ENCODE measurements at places on chromosomes 16 and 17.
A peak's percentile ranks its signal among the peaks of the same experiment; 100 is the strongest.

DNA sequence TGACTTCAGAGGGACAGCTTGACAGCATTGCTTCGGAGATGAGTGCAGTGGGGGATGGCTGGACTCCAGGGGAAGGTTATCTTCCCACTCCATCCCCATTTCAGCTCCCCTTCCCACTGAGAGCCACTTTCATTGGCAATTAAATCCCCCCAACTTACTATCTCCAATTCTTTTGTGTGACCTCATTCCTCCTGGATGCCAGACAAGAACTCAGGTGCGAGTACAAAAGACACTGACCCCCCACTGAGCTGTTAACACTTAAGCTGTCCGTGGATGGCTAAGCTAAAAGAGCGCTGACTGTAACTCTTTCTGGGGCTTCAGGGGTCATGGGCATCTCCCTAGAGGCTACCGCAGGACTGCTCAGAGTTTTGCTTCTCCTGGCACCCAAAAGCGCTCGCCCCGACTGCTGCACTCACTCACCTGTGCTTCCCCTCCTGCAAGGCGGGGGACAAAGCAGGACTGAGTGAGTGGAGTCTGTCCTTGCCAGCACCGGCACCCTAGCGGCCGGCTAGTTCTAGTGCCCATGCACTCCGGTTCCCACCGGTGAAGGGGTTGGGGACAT, 44.8 kb upstream of the FBXO47 start:
- DNase-seq: no peak

DNA sequence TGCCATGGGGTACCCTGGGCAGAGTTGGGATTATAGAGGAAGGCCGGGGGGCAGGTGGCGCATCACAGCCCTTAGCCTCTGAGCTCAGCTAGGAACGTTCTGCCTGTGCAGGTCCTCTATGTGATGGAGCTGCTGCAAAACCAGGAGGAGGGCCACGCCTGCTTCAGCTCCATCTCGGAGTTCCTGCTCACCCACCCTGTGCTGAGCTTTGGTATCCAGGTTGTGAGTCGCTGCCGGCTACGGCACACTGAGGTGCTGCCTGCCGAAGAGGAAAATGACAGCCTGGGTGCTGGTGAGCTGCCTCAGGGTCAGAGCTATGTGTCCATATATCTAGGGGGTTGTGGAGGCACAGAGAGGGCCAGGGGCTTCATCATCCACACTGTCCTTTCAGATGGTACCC, 5.8 kb upstream of the NRN1L start:
- no peak for DNase-seq

DNA sequence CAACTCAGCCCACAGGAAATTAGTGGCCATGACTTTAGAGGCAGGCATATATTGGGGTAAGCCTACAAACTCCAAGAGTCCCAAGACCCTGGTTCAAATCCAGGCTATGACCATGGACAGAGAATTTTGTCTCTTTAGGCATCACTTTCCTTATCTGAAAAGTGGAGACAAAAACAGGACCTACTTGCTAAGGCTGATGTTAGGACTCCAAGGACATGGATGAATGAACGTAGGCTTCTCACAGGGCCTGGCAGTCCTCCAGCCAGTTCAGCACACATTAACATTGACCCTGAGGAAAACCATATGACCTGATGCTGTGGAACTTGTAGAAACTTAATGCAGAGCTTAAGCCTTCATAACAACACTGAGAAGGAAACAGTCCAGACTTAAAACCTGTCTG, 1.4 kb downstream of the FKBP10 start:
- DNase-seq: no peak

DNA sequence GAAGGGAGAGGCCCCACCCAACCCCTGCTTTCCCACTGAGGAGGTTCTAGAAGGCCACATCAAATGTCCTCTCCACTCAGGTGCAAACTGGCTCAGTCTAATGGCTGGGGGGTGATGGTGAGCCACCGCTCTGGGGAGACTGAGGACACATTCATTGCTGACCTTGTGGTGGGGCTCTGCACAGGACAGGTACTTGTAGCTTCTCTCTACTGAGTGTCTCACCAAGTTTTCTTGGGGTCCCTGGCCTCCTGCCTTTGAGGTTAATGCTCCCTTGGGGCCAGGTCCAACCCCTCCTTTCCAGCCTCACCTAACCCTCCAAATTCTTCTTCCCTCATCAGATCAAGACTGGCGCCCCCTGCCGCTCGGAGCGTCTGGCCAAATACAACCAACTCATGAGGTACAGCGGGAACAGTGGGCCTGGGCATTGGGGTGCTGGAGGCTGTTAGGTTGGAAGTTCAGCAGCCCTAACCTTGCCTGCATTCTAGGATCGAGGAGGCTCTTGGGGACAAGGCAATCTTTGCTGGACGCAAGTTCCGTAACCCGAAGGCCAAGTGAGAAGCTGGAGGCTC, 5.7 kb downstream of the ENO3 start:
- DNase-seq: peak; percentile 55
